CD4-positive, CD25-positive, alpha-beta regulatory T cell (primary cell): ENCODE measurements at places on chromosomes 5 and 9.

GRCh38 chr9:115194216-115194615 lies 76.3 kb upstream of the TNC start:
- DNase-seq = no peak

DNA sequence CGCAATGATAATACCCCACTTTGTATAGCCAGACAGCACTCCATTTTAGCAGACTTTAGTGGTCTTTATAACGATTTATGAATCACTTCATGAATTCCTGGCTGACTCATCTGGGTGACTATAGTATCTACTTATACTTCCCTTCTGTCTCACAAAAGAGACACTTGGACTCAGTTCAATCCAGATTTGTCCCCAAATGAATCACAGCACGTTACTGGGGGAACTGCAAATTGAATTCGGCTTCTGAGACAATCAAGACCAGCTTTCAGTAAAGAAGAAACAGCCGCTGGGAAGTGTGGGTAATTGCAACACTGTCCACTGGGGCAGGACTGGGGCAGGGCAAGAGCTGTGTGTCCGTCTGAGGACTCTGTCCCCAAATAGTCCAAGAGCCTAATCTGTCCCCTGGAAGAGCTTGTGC lies 337.3 kb upstream of the RFX3 start:
- no peak for DNase-seq

DNA sequence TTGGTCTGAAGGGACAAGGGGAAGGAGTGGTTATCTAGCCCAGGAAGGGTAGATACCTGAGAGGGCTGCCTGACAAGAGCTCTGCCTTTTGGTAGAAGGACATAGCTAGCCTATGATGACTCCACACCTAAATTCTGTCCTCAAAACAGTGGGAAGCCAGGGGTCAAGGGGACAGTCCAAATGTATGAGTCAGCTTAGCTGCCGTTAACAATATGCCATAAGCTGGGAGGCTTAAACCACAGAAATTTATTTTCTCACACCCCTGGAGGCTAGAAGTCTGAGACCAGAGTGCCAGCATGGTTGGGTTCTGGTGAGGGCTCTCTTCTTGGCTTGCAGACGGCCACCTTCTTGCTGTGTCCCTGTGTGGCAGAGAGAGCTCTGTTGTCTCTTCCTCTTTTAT lies 306.4 kb downstream of the NTRK2 start:
- DNase-seq = no peak

- no peak for DNase-seq
Measured at GRCh38 chr9:109781086-109781485, 1.1 kb downstream of the PALM2AKAP2 start.

DNA sequence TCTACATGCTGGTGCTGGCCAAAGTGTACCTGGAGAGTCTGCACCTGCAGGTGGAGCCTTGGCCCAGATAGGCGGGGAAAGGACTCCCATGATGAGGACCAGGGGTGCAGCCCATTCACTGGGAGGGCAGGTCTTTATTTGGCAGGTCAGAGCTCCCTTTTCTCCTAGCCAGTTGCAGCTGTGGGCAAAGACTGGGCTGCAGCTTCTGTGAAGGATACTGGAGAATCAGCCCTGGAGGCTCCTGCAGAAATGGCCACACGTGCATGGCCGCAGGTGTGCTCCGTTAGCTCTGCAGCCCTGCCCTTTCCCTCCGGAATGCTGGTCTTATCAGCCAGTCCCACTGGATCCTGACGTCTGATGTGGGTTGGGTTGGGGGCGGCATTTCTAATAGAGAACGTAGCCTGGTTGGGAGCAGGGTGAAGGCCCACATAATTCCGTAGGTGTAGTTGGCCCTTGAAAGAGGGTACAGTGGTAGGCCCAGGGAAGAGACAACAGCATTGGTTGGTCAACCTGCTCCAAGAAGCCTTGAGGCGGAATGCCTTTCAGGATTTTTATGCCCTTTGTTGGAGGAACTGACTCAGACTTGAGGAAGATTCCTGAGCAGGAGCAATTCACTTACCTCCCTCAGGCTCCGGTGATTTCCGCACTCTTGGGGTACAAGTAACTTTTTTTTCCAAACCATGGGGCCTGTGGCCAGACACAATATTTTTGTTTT lies 22.0 kb upstream of the TIFAB start:
- DNase-seq = no peak

DNA sequence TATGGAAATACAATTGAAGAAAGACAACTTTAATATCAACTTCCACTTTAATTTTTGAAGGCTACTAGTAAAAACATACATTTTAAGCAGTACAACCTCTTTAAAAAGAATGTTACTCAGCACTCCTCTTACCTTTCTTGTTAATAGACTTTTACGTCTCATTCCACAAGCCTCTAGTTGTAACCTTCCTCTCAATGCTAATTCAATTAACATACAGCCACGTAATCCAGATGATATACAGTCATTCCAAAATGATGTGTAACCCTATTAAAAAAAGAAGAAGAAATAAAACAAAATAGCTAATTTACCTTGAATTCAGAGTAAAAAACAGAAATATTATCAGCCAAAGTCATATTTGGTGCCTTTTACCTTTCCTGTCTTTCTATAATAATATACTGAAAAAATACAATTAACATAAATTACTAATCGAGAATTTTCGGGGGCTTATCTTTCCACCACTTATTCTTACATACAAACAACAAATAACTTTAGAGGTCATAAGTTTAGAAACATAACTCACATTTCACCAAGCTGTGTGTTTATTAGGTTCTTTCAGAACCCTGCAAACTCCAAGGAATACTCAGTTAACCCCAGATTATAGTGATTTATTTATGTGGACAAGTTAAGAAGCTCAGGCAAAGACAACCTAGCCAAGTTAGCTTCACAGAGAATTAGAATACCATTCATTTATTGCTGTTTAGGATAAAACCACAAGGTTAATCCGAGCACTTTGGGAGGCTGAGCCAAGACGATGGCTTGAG lies 30.3 kb downstream of the GOLPH3 start:
- no peak for DNase-seq

DNA sequence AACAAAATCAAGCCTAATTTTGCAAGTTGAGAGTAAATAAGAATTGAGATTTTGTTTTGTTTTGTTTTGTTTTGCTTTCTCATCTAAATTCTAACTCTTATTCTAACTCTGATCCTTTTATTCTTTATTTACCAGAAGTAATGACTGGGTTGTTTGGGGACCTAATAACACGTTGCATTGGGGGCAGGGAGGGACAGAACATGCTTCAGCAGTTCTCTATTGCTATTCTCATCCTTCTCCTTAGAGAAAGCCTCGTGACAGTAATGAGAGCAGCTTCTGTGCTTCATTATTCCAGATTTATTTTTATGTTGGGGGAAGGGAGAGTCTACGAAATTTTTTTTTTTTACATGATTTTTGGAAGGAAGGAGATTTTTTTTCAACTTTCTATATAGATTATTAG lies 21.1 kb downstream of the CPEB4 start:
- no peak for DNase-seq

DNA sequence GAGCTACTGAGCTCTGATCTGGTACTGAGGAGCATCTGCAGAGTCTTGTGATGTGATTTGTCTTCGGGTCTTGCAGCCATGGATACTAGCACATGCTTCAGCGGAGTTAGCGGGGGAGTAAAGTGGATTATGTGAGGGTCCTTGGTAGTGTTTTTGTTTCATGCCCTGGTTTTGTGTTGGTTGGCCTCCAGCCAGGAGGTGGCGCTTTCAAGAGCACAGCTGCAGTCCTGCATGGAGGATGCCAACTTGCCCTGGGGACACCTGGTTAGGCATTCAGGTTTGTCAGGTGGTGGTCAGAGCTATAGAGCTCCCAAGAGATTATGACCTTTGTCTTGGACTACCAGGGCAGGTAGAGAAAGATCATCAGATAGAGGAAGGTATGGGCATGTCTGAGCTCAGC lies 185.8 kb upstream of the CDH6 start:
- no peak for DNase-seq

DNA sequence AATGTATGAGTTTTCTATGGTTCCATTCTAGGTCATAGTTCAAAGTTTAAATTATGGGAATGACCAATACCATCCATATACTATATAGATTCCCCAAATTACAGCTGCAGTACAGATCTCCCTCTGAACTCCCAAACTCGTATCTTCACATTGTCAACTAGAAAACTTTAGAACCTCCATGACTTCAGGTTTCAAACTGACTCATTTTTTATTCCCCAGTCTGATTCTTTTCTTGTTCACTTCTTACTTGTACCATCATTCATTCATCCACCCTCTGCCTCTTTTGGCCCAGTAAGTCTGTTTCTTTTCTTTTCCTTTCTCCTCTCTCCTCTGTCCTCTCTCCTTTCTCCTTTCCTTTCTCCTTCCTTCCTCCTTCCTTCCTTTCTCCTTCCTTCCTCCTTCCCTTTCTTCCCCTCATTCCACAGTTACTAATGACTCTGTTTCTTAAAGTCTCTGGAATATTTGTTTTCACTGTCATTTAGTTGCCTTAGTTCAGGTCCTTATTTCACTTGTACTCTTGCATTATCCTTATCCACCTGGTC lies 30.5 kb downstream of the RAD23B start:
- DNase-seq = no peak

DNA sequence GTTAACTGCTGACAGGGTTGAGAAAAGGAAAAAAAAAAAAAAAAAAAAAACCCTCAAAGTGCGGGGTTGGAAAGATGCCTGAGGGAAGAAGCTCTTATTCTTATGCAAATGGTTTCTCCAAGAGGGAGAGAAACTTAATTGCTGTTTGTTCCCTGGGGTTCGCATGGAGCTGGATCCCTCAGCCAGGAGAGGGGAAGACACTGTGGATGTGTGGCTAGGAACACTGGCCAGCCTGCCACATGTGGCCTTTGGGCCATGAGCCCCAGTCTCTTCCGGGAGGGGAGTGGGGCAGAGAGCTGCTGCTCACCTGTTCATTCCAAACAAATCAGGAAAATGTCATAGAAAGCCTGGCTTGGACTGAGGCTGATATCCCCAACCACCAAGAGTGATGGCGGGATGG lies 9.4 kb upstream of the SCGB3A2 start:
- no peak for DNase-seq
